Tongue (tissue), 3 donors: ENCODE measurements at places on chromosomes 3 and 15. TPM values are rescaled to one million over a fixed set of nuclear protein-coding genes. Genes with fewer than 3 reads are reported as not detected.

DNA sequence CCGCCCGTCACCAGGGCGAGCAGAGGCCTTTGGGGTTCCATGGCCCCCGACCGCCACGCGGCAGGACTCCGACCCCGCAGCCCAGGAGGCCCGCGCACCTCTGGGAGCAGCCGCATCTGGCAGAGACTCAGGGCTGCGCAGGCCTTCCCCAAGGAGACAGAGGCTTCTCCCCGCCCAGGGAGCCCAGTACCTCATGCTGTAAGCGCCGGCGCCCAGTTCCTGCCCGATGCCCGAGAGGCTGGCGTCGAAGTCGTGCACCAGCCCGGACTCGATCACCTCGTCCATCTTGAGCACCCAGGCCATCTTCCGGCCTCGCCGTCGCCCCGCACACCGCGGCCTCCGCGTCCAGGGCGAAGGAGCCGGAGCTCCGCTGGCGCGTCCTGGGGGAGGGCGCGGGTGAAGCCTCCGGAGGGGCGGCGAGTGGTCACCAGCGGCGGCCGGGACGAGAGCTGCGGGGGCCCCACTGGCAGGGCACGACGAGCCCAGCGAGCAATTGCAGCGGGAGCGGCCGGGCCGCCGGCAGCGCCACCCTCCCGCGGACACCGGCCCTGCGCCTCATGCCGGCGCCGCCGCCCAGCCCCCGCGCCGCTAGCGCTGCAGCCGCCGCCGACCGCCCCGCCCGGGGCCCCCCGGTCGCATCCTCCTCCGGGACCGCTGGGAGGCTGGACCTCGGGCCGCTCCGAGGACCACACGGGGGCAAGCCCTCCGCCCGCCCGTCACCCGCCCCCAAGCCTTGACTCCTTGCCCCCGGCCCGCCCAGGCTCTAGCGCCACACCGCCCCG is 468 bp downstream of the UBP1 start:
- DNase-seq = peak; percentile 54

- DNase-seq = no peak
These were observed 329.1 kb downstream of the FOXP1 start for GRCh38 chr3:71254281-71255057.

GRCh38 chr15:74776821-74777768 is 4.8 kb upstream of the CSK start:
- DNase-seq = peak; percentile 54

GRCh38 chr3:15654127-15654526 is 52.6 kb downstream of the BTD start:
- DNase-seq = no peak

Gene NRROS
- 3.9 TPM for total RNA-seq

Gene ZPLD1
- not detected for total RNA-seq

Gene UCN2
- 2.4 TPM for total RNA-seq
